ENCODE measurements at places on chromosomes 11 and 22.
A peak's percentile ranks its signal among the peaks of the same experiment; 100 is the strongest.

- no peak for DNase-seq
These were observed 6.6 kb upstream of the TEAD1 start for GRCh38 chr11:12667646-12668045.

GRCh38 chr11:65474864-65475263, 24.0 kb upstream of the MALAT1 start:
- DNase-seq = no peak

DNA sequence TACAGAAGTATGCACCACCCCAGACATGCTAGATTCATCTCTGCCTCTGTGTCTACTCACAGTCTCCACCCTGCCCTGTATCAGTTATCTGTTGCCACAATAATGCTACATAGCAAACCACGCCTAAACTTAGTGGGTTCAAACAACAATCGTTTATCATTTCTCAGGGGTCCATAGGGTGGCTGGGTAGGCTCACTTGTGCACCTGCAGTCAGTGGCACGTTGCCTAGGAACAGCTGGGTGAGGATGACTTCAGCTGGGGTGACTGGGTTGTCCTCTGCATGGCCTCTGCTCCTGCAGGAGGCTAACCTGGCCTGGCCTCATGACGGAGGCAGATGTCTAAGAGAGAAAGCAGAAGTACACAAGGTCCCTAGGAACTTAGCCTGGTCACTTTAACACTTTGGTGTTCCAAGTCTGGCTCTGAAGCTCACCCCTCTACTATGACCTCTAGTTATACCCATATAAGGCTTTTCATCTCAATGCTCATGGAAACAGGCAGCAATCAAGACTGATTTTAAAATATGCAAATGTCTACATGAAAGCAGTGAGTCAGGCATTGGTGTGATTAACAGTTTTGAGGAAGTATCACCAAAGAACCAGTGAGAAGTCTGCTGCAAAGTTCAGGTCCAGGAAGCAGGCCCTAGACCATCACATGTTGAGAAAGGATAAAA, 10.7 kb downstream of the OLFML1 start:
- no peak for DNase-seq

DNA sequence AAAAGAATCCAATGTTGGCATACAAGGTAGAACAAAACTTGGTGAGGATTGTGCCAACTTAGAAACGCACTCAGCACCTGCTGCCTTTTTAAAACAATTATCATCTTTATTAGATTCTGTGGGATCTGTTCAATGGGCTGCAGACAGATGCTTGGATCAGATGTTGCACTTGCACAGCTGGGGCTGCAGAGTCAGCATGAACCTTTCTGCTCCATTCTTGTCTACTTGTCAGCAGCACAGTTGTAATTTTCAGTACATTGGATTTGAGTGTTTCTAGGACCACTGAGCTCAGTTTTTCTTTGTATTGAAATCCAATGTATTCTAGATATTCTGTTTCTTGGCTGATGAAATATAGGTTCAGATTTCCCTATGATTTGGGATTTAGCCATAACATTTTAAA, 164.5 kb downstream of the LUZP2 start:
- no peak for DNase-seq

GRCh38 chr11:5476186-5476819, 12.2 kb upstream of the OR52D1 start:
- no peak for DNase-seq

DNA sequence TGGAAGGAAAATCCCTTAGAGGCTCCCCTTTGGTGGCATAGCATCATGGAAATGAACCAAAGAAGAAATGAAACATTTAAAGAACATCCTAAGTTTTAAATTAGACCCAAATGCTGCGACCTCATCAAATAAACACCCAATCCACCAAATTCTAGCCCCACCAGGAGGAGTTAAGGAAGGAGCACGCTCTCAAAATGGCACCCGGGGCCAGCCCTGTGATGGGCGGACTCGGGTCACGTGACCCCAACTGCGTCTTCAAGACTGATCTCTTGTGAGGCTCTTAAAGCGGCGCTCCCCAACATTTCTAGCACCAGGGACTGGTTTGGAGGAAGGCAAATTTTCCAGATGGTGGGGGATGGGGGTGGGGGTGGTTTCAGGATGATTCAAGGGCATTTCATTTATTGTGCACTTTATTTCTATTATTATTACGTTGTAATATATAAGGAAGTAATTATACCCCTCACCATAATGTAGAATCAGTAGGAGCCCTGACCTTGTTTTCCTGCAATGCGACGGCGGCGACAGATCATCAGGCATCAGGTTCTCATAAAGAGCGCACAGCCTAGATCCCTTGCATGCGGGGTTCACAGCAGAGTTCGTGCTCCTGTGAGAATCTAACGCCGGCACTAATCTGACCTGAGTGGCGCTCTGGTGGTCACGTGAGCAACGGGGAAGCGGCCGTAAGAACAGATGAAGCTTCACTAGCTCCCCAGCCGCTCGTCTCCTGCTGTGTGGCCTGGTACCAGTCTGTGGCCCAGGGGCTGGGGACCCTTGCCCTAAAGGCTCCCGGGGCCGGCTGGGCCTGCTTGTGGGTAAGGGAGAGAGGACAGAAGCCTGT, 90.6 kb upstream of the SLC22A12 start:
- no peak for DNase-seq

DNA sequence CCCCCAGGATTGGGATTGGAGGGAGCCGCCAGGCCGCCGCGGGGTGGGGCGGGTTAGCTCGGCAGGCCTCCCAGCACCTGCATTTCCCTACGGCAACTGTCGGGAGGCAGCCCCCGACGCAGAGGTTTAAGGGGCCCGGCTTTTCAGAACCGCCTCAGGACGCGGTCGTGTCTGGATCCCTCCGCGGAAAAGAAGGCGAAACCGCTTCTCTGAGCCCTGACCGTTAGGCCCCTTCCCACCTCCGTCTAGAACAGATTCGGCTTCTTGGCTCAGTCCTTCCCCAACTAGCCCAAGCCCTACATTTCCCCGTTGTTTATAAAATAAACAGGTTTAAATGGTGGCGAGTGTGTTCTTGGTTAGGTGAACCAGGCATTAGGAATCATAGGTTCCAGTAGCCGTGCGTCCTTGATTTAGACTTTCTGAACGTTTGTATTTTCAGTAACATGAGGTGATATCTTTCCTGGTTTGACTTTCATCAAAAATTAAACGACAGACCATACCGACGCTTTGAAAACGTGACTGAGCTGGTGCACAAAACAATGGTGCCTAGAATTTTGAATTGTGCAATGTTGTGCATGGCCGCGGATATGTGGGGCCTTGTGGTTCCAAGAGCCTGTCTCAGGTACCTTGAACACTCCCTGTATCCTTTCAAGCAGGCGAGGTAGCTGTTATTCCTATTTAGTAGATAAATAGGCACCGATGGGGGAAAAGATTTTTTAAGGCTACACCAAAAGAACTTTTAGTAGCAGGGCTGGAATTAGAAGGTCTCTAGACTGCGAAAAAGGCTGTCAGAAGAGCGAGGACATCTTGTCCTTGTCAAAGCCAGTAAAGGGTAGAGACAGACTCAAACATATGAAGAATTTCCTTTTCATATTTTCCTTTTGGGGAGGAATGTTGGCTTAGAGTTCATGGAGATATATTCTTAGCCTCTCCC, 1.2 kb upstream of the HSPA8 start:
- no peak for DNase-seq

- DNase-seq = no peak
These were observed 11.2 kb downstream of the RTN4RL2 start for GRCh38 chr11:57471496-57471895.

GRCh38 chr11:34793666-34794065, 122.5 kb downstream of the APIP start:
- no peak for DNase-seq

- no peak for DNase-seq
These were observed 41.0 kb upstream of the RASSF10 start for GRCh38 chr11:12968101-12968500.

GRCh38 chr11:30244265-30244664, 13.5 kb downstream of the FSHB start:
- no peak for DNase-seq

DNA sequence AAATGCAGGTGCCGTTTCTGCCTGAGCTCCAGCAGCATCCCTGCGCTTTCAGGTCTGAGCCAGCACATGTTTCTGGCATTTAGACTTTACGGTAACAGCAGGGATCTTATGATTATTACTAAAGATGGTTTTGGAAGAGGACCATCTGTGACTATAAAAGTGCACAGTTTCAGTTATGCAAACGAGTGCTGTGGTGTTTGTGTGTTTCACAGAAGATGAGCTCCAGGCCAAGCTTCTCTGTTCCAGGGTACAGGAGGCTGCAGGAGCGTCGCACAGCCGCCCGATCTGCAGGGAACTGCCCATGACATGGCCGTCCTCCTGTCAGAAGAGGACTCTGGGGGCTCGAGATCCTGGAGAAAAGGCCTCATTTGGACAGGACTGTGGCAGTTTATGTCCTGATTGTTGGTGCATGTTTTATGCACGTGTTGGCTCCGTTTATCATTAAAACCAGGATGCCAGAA, 297.3 kb downstream of the TBC1D22A start:
- no peak for DNase-seq

DNA sequence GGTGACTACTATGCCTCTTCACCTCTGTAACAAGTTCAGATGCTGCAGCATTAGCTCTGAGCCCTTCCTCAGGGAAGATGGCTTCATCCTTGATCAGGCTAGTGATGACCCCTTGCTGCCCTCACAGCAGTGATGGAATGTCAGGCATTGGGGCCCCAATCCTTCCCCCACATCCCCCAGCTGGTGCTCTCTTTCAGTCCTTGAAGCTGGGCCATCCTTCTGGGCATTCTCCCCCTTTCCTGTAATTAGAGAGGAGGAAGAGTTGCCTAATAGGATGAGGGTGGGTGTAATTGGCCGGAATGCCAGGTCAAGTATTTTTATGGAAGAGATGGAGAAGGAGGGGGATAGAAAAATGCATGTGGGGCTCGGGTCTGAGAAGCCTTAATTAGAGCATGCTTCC, 62.6 kb downstream of the TRAF6 start:
- no peak for DNase-seq

- DNase-seq = no peak
These were observed 14.4 kb downstream of the RNH1 start for GRCh38 chr11:492427-493226.

GRCh38 chr22:47421846-47422245, 659.4 kb downstream of the TBC1D22A start:
- no peak for DNase-seq

DNA sequence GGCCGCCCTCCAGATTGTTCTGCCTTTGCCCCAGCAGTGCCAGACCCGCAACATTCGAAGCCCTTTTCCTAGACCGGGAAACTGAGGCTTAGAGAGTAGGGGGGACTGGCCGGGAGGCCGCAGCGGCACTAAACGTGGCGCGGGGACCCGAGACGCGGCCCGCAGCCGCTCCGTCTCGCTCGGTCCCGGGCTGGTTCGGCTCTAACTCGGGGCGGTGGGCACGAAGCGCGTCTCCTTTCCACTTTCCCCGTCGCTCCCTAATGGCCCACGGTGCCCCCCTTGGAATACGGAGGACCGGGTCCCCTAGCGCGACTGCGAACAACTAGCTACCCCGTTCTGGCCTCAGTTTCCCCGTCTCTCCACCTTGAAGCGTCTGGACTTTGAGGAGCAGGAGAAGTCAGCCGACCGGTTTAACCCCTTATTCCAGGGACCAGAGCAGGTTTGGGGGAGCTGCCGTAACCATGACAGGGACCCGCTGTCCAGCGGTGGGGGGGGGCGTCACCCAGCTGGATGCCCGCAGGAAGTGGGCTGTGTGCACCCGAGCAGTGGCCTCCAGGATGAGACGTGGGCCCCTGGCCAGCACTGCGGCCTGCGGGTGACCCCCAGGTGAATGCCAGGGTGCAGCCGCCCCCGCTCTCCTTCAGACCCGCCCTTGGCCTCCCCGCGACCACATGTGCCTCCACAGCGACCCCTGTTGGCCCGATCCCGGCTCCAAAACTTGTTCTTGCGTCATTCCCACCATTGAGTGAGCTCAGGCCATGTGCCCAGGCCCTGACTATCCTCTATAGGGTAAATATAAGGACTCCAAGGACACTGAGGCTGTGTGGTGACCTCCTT, 1.1 kb downstream of the CDC42EP1 start:
- peak; percentile 60 for DNase-seq

- no peak for DNase-seq
These were observed 733 bp upstream of the GRAMD1B start for GRCh38 chr11:123429336-123429735.

GRCh38 chr22:19656541-19657251, 57.6 kb upstream of the SEPTIN5 start:
- no peak for DNase-seq

- DNase-seq = no peak
These were observed at the start of gene AMOTL1 for GRCh38 chr11:94767701-94768601. AMOTL1 (plus strand) TSS chr11:94768356; CDS start chr11:94768512, 156 bp downstream.

DNA sequence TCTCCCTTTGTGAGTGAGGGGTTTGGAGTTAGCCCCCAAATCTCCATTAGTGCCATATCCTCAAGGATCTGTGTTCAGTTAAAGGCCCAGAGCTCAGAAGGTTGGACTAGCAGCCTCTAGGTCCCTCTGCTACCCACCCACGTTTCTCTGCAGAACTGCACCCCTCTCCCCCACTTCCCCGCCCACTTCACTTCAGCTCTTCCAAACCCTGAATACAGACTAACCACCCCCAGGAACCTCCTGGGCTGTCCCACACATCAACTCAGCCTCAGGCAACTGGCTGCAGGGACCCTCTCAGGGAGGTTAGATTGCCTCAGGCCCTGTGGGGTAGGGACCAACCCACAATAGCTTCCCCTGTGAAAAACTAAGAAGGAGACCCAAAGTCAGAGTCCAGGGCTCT, 840 bp downstream of the VPREB3 start:
- no peak for DNase-seq

DNA sequence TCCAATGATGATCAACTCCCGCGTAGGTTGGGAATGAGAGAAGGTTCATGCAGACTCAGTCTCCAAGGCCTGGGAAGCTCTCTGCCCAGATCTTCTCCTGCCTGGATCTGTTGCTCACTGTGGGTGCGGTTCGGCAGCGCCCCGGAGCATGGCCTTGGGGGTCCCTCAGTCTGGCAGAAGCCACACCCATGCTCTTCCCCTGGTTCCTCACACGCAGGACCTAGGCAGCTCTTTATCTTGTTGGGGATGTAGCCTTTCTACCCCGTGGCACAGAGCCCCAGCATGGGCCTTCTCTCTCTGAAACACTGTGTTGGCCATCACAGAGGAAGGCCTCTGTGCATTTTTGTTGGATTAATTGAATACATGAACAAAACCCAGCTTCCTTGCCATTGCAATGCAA, 1461.6 kb downstream of the BRD1 start:
- no peak for DNase-seq

- DNase-seq = no peak
These were observed 970 bp downstream of the ASRGL1 start for GRCh38 chr11:62338218-62338617.

DNA sequence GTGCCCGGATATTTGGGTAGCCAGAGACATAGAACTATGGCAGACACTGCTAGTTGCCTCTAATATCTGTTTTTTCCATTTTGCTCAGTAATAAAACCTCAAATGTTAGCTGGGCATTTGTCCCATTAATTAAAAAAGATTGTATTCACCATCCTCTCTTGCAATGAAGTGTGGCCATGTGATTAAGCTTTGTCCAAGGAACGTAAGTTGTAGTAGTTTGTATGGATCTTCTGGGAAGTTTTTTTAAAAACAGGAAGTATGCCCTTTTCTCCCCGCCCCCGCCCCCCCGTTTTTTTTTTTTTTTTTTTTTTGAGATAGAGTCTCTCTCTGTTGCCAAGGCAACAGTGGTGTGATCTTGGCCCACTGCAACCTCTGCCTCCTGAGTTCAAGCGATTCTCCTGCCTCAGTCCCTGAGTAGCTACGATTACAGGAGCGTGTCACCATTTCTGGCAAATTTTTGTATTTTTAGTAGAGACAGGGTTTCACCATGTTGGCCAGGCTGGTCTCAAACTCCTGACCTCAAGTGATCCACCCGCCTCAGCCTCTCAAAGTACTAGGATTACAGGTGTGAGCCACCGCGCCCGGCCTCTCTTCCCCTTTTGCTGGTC, 1.7 kb upstream of the TMEM135 start:
- no peak for DNase-seq

- DNase-seq = no peak
These were observed 13.3 kb upstream of the OR56B4 start for GRCh38 chr11:6094186-6094585.
